IPS DF 6.9 (cell line): ENCODE measurements at places on chromosomes 2 and 18.

- no peak for DNase-seq
Measured at GRCh38 chr2:224160917-224161316, 121.8 kb upstream of the SERPINE2 start.

GRCh38 chr2:28193630-28194403, 198.8 kb upstream of the FOSL2 start:
- DNase-seq: no peak

GRCh38 chr2:104448661-104449440, 405.1 kb upstream of the POU3F3 start:
- no peak for DNase-seq

GRCh38 chr2:193382583-193382982, 1187.8 kb upstream of the TMEFF2 start:
- no peak for DNase-seq

- DNase-seq: no peak
Measured at GRCh38 chr18:631560-631959, 25.9 kb upstream of the TYMS start.

DNA sequence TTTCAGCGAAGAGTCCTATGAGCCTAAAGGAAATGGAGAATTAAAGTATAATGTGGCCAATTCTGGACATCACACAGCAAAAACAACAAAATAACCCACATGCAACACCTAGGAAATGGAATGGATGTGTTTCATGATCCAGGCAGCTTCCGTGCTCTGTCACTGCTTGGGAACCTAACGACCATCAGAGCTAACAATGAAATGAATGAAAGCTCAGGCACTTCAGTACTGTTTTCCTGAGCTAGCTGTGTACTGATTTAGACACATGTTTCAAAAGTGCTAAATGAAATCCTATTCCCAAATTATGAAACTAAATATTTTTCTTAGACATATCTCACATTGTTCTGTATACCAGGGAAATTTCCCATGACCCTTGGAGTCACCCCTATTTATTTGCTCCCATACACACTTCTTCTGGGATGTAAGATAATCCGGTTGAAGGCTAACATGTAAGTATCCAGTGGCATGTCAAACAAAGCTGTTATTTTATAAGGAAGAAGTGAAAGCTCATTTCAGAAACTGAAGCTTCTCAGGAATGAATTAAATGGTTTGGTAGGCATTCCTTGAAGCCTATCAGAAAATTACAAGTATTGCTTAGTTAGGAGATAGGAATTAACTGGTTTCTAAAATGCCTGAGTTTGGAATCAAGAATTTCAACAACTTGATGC, 108.5 kb upstream of the RND3 start:
- DNase-seq: no peak

DNA sequence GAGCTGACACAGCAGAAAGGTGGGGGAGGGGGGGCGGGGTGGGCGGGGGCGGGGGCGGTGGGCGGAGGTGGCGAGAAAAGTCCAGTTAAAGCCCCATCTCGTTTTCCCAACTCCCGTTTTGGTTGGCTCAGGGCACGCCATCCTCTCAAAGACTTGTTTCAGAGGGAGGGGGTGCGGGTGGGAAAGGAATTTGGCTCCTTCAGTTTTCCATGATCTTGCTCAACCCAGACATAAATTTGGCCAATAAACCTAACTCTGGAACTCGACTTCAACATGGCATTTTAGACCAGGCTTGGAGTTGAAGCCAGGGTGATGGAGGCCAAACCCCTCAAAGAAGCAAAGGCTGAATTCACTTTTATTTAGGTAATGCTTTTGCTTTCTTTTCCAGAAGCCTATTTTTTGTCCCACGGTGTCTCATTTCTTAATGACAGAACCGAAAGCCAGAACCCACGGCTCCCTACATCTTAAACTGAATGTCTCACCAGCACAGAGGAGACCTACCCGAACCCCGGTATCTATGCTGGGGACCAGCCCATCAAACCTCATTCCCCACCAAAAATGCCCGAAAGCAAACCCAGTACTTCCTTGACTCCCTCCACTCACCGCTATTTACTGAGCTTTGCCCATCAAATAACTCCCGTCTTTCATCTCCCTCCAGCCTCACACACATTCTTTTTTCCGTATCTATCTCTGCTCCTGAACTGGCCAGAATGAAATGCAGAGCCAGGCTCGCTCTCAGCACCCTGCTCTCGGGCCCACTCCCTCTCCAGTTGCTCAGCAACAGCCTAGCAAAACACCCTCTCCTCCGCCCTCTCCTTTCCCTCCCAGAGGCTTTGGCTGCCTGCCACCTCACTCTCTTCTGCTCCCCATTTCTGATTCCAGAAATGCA, 4.3 kb downstream of the IGFBP5 start:
- no peak for DNase-seq
